T-helper 1 cell (primary cell): ENCODE measurements at places on chromosomes 2 and 18.

DNA sequence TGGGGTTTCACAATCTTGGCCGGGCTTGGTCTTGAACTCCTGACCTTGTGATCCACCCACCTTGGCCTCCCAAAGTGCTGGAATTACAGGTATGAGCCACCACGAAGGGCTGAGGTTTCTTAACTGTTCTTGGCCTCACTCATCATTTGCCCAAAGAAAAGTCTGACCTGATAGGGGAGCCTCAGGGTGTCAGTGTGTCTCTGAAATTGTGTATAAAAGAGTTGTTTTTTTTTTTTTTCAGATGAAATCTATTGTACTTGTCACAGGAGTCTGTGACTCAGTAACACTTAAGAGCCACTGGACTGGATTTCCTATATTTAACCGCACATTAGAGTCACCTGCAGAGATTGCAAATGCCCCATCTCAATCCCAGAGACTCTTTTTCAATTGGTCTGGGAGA is 16.9 kb downstream of the PMAIP1 start:
- no peak for DNase-seq

DNA sequence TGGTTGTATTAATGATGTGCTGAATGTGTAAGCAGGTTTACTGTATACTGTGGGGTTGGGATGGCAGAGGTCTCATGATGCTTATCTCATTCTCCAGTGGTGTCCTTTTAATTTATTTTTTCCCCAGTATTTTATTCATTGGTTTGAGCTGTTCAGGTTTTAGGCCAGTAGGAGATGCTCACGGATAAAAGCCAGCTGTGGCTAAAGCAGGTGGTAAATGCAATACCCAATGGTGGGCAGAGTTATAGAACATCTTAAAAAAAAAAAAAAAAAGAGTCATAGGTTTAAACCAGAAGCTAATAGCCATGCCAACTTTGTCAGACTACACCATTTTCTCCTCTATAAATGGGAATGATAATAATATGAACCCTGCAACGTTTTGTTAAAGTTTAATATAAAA is 57.8 kb upstream of the NEUROD1 start:
- no peak for DNase-seq

DNA sequence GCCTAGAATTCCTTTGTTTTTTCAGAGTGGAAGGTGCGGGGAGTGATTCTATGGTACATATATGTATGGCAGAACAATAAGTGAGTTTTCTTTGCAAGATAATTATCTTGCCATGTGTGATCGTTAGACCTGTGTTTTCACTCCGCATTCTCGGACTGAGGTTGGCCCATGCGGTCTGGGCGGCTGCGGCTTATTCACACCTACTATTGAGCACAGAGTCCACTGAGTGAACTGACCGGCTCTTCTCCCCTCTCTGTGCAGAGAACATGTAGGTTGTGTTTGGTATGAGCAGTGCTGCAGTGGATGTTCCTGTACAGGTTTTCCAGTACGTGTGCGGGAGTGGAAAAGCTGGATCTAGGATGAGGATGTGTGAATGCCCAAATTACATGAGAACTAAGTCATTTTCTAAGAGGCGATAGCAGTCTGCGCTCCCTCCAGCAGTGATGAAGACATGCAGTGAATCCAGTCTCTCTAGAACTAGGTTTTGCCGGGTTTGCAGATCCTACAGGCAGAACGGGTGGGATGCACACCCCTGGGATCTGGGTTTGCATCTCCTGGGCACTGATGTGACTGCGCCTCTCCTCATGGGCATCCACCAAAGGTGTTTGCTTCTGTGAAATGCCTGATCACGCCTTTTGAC is 27.1 kb downstream of the MTERF4 start:
- no peak for DNase-seq

GRCh38 chr18:75121266-75121665 is 87.7 kb downstream of the PTGR3 start:
- no peak for DNase-seq

DNA sequence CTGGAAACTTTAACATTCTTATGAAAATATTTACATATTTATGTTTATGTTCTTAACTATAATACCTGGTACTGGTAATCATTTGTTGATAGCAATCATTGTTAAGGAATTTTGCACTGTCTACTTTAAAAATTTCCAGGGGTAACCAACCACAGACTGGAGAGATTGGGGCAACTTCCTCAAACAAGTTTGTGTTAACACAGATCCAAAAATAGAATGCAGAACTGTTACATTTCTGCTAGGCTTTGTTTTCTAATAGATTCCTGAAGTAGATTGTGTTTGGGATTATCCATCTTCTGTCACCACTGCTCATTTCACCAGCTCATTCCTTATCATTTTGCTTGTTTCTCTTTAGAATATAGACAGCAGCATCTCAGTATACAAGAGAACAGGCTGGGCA is 23.7 kb downstream of the RNF125 start:
- DNase-seq = no peak

DNA sequence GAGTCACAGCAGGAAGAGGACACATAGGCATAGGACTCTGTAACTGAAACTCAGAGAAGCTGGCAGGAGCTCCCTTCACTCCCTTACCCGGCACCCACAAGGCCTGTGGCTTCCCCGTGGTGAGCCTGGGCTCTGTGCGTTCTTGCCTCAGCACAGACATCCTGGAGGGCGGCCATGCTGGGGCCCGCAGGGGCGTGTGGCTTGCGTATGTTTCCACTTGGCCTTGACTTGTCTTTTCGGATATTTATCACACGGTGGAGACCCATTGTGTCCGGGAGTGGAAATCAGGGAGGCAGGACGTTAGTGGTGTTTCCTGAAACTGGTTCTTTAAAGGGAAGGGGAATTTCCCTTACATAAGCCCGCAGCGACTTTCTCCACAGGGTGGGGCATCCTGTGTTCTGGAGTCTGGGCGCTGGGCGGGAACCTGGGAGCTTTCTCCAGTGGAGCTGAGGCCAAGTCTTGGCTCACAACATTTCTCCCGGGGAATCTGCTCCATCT is 49.9 kb upstream of the EML6 start:
- peak; percentile 53 for DNase-seq

DNA sequence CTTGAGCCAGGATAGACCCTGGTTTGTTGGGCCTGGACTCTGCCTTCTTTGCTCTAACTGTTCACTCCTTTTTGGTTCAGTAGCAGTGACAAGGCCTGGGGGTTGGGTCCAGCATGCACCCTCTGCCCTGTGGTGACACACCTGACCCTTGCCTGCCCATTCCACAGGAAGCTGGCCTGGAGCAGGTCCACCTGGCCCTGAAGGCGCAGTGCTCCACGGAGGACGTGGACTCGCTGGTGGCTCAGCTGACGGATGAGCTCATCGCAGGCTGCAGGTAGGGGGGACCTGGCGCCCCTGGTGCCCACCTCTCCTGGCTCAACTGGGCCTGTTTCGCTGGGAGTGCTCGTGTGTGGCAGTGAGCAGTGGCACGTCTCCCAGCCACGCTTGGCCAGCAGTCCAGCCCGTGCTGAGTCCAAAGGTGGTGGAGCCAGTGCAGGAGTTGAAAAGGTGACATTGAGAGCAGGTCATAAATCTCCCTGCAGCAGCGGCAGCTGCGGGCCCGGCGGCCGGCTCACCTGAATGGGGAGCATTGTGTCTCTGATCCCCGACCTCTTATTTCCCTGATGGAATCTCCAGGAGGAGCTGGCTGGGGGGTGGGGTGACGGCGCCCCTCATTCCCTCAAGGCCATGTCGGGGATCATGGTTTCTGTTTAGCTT is 102.6 kb downstream of the DYSF start:
- no peak for DNase-seq

DNA sequence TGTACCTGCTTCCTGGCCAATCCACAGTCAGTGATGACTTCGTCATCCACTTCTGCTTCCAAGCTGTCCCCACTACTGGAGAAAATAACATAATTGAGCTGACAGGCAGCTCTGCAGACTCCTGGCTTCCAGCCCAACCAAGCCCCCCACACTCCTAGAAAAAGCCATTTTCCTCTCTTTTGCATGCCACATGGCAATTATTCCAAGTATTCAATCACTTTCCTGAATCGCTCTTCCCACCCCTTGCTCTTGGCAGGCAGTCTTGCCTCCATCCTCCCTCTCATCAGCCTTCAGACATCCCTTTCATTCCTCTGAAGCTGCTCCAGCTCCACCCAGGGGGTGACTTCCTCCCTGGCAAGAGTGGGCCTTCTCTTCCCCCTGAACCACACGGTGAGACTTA is 14.3 kb upstream of the ST8SIA5 start:
- no peak for DNase-seq

DNA sequence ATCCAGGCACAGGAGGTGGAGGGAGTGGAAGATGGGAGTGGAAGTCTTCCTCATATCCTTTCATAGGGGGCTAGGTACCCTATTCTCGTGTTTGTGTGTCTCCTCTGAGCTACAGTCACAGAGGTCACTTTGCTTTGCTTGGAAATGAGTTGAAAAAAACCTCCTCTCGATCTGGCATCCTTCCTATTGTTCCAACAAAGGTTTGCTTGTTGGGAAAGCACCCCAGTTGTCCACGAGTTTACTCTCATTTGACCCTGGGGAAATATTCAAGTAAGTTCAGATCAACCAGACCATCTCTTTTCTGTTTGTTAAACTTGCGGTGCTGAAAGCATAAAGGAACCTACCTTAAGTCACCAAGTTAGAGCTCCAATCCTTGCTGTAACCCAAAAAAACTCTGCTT is 59.3 kb downstream of the ARHGEF33 start:
- DNase-seq = no peak

GRCh38 chr2:36615222-36615621 is 17.3 kb upstream of the FEZ2 start:
- DNase-seq = no peak

DNA sequence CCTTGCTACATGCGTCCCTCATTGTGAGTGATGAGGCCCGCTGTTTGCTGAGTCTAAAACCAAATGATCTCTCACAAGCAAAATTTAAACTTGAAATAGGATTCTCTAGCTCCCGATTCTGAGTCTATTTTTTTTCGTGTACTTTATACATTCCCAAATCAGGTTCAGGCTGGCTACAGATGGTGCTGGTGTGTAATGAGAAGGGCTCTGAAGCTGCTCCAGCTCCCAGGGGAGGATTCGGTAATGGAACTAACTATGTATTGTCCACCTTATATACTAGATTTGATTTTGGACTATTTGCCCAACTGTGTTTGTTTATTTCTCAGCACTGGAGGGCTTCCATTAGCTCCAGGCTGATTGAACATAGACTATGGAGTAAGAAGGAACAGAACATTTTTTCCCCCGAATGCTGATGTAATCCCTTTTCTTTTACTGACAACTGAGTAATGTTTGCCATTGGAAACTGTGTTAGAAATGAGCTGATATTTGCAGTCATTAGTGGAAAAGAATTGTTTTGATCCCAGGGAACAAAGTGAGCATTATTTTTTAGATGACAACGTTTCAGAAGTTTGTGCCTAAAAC is 274.0 kb upstream of the FIGN start:
- DNase-seq = no peak

- DNase-seq = no peak
These were observed 103.4 kb upstream of the MSH2 start for GRCh38 chr2:47299555-47299954.

DNA sequence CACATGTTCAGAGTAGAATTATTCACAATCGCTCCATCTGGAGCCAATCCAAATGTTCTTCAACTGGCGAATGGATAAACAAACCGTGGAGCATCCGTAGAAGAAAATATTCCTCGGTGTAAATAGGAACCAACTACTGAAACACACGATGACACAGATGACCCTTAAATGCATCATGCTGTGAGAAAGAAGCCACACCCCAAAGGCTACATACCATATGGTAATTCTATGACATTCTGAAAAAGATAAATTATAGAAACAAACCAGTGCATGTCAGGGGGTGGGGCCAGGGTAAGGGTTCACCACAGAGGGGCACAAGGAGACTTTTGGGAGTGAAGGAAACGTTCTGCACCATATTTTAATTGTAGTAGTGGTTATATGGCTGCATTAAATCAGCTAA is 312.2 kb upstream of the SMIM21 start:
- DNase-seq = no peak

- DNase-seq = peak; percentile 69
These were observed 8.5 kb downstream of the HES6 start for GRCh38 chr2:238231251-238231793.
